ENCODE measurements at places on chromosomes 16 and 17. TPM values are rescaled to one million over a fixed set of nuclear protein-coding genes. Genes with fewer than 3 reads are reported as not detected.

DNA sequence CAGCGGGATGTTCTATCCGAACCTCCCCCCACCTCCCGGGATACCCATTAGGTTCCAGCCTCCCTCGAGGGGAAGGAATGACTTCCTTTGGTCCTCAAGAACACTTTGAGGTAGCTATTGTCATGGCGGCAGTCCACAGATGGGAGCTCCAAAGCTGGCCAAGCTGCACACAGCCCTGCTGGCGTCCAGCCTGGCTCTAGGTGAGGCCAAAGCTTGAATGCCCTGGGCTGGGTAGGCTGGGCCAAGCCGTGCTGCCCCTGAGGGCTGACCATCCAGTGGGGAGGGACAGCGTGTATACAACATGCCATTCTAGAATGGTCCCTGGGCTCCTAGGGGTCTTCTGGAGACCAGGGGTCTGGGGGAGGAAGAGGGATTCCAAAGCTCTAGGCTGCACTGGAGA lies 43.5 kb downstream of the PEMT start:
- DNase-seq: no peak

- peak; percentile 28 for DNase-seq
Measured at GRCh38 chr16:50644729-50645128, 36.4 kb downstream of the SNX20 start.

SGCA gene
- not detected for total RNA-seq

SEPTIN12 gene
- not detected for total RNA-seq

FBXW10B gene
- 3.4 TPM for total RNA-seq

DNA sequence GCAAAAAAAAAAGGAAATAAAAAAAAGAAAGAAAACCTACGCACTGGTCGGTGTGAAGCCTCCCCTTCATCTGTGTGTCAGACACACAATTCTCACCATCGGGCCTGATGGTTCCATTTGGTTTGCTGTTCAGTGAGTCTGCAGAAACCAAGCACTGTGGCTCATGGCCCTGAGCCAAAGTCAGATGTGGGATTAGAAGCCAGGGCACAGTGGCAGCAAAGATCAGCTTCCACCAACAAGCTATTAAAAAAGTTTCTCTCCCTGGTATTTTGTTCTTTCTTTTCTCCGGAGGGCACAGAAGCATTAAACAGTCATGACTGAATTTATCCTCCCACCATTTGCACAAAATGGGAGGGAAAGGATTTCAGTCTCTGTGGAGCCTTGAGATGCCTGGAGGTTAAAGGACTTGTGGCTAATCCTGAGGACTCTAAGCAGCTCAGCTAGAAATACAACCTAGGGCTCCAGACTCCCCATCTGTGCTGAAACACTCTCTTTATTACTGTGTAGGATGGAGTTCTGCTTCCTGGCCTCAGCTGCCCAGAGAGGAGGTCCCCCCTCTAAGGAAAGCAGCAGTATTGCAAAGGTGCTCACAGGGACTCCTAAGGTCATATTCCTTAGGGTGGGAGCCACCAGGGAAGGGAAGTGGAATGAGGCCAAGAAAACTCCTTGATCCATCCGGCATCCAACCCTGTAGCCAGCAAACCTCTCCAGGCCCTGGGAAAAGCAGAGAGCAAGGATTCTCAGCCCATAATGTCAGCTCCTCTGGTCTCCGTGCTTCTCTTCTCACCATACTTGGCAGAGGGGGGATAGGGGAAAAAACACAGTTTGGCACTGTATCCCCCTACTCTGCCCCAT lies 28.2 kb downstream of the SLC39A11 start:
- no peak for DNase-seq

ATP1B2 gene
- not detected for total RNA-seq

DNA sequence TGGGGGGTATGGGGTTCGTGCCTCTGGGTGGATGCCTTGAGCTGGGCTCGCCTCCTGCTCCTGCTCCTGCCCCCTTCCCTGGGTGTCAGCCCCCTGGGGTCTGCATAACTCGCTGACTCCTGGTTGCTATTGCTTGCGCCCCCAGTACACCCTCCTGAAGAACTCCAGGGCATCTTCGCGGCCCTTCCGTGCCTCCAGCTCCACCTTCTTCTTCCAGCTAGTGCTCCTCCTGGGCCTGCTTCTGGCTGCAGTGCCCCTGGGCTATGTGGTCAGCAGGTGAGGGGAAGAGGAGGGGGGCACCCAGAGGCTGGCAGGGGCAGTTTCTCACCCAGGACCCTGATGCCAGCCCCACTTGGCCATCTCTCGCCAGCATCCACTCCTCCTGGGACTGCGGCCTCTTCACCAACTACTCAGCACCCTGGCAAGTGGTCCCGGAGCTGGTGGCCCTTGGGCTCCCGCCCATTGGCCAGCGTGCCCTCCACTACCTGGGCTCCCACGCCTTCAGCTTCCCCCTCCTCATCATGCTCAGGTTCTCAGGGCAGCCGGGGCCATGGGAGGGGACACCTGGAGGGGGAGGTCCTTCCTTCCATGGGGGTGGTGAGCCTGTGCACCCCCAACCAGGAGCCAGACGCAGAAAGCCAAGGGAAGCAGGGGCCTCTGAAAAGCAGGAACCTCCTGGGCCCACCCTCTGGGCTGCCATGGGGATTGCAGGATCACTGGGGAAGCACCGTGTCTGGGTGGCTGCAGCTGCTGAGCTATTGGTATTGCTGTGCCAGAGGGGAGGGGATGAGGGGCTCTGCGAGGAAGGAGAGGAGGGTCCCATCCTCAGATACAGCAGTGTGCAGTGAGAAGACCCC lies 7.8 kb upstream of the C17orf99 start:
- DNase-seq: no peak

GPR142 gene
- total RNA-seq: not detected

MYO1D gene
- 30.5 TPM for total RNA-seq

SYNGR3 gene
- total RNA-seq: 0.68 TPM

GRCh38 chr16:22355487-22355908 lies 18.9 kb downstream of the CDR2 start:
- no peak for DNase-seq

DNA sequence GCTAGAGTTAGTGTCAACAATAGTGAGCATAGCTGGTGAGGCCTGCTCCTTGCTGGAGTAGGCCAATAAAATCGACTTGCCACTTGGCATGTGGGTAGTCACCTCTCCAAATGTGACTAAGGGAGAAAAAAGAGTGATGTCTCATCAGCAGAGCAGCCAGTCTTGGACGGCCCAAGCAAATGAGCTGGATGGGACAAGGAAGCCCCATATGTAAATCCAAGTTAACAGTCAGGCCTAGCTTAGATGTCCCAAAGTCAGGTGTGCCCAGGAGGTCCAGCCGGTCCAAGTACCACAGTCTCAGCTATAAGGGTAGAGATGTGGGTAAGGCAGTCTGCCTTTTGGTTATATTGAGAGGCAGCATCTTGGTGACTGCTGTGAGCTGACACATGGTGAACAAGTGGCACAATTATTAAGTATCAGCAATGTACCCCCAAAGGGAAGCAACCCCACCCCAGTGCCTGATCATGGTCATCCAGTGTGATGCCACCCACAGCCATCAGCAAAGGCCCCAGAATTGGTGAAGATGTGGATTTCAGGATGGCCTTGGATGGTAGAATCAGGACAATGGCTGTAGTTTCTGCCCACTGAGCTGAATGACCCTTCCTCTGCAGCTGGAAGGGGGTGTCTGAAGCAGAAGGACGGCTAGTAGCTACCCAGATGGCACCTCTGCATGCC lies 83.4 kb downstream of the TNFRSF13B start:
- DNase-seq: no peak

- no peak for DNase-seq
Measured at GRCh38 chr17:1758807-1759206, 3.1 kb upstream of the SERPINF1 start.

DNA sequence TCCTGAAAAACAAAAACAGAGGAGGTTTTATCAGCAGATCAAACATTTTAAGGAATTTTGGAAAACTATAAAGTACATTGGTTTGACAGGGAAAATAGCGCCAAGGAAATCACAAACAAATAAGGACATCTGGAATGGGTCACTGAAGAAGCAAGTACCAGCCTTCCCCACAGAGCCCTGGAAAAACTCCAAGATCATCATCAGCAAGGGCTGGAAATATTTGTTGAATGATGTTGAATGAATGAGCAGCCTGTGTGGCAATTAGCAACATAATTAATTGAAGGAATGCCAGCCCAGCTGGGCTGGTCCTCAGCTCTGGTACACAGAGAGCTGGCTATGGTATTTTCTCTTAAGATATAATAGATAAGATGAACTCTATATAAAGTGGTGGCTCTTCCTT lies 290.4 kb downstream of the HS3ST3A1 start:
- DNase-seq: peak; percentile 42

- DNase-seq: no peak
Measured at GRCh38 chr17:7714721-7715594, 2.6 kb upstream of the DNAH2 start.

DNA sequence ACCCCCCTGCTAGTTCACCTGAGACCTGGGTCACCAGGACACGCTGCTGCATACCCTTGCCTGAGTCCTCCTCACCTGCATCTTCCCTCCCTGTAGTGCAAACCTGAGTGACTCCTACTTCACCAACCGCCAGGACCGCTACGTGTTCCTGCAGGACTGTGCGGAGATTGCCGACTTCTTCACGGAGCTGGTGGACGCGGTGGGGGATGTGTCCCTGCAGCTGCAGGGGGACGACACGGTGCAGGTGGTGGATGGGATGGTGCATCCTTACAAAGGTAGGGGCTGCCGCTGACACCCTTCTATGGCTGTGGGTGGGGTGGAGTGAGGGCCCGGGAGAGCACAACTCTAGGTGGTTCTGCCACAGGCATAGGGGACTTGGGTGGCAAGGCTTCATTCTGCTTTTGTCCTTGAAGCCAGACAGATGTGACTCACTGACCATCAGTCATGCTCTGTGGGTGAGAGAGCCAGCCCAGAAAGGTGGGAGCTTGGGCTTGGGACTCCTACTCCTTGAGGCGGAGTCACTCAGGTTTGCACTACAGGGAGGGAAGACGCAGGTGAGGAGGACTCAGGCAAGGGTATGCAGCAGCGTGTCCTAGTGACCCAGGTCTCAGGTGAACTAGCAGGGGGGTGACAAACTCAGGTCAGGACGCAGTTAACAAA lies 22.3 kb downstream of the PGS1 start:
- no peak for DNase-seq

- DNase-seq: no peak
Measured at GRCh38 chr16:11330526-11331237, 14.6 kb upstream of the RMI2 start.

- DNase-seq: no peak
Measured at GRCh38 chr17:37699285-37699973, 45.4 kb downstream of the HNF1B start.

- no peak for DNase-seq
Measured at GRCh38 chr16:69773260-69773947, 11.3 kb downstream of the WWP2 start.

GRAP gene
- not detected for total RNA-seq

DNA sequence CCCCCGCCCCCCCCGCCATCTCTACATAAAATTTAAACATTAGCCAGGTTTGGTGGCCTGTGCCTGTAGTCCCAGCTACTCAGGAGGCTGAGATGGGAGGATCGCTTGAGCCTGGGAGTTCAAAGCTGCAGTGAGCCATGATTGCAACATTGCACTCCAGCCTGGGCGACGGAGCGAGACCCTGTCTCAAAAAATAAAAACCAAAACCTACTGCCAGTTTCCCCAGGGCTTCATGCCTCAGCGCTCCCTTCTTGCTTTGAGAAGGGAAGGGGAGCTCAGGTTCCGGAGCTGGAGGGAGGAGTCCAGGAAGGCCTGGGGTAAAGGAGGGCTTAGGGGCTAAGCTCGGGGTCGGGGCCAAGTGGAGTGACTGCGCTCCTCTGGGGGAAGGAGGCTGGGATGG lies 20.5 kb downstream of the PLCD3 start:
- DNase-seq: no peak

- no peak for DNase-seq
Measured at GRCh38 chr16:84892097-84892496, 72.3 kb downstream of the CRISPLD2 start.

TBX21 gene
- not detected for total RNA-seq

ABAT gene
- total RNA-seq: 2.4 TPM

EPN3 gene
- 4.4 TPM for total RNA-seq

DNA sequence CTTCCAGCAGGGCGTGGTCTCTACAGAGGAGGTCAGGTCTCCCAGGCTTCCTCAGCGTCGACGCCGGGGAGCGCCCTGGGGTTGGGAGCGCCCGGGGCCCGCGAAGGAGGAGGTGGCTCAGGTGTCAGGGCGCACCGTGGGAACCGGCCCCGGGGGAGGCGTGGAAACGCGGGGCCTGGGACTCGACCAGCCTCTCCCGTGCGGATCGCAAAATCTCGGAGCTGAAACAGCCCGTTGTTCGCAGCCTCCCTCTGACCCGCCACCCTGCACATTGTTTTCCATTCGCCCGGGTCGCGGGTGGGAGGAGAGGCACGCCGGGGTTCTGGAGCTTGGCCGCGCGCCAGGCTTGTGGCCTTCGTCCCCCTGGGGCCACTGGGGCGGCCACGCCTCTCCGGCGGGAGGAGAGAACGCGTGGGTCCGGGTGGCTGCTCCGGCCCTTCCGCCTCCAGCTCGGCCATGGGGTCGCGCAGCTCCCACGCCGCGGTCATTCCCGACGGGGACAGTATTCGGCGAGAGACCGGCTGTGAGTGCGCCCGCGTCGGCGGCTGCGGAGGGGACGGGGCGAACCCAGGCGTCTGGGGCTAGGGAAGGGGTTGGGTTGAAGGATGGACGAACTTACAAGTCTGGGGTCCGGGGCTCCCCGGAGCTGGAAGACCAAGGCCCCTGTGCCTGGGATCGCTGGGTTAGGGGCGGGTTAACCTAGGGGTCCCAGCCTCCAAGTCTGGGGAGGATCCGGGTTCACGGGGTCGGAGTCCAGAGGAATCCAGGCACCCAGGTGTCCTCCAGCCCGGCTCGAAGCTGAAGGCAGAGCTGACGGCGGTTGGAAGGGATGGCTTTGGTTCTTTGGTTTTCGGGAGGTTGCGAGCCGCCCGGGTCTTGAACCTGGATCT lies at the start of gene CHP2:
CHP2 (plus strand) TSS at position 433 of the 890 bp plus-strand sequence; CDS start at position 457, 24 bp downstream.
- no peak for DNase-seq

GRCh38 chr17:75843577-75844529 lies at the start of gene UNC13D:
UNC13D (minus strand) TSS chr17:75844404; CDS start chr17:75844337, 67 bp downstream.
- peak; percentile 60 for DNase-seq

ANKFN1 gene
- total RNA-seq: 1.1 TPM

DNA sequence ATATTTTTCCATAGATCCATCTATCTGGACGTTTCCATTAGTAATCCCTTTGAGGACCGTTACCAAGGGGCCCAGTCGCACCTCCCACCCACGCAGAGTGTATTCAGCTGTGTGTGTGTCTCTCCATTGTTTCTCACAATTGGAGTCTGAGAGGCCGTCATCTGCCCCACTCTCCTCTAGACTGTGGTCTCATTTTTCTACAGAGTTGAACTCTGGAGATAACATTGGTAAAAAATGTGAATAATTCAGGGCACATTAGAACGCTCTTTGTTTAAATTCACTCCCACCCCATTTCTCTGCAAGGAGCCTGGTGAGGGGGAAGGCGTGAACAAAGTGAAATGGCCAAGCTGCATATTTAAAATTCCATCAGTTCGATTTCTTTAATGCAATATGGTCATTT lies 333.1 kb upstream of the MAF start:
- DNase-seq: no peak

GRCh38 chr17:5769593-5770354 lies 185.5 kb upstream of the NLRP1 start:
- DNase-seq: no peak

CCDC43 gene
- 32.8 TPM for total RNA-seq

- DNase-seq: no peak
Measured at GRCh38 chr16:15866451-15866850, 9.6 kb upstream of the MYH11 start.
